ENCODE measurements at places on chromosomes 2 and 18. TPM values are rescaled to one million over a fixed set of nuclear protein-coding genes. Genes with fewer than 3 reads are reported as not detected.

Gene KLHL41
- 0.30 TPM for total RNA-seq

Gene PARD6G
- 6.8 TPM for total RNA-seq

Gene HOXD4
- total RNA-seq: 0.30 TPM

Gene GULP1
- 42.5 TPM for total RNA-seq

Gene ALK
- total RNA-seq: not detected

Gene MOCOS
- 11.3 TPM for total RNA-seq

Gene ARHGEF4
- total RNA-seq: 7.4 TPM

Gene IL1A
- 86.3 TPM for total RNA-seq

Gene RGPD4
- not detected for total RNA-seq

Gene ANKRD30BL
- total RNA-seq: not detected

Gene SULT1C4
- total RNA-seq: 0.30 TPM

Gene SERPINB2
- 4.8 TPM for total RNA-seq

Gene SS18
- 156 TPM for total RNA-seq

Gene UGT1A8
- total RNA-seq: not detected

Gene FSHR
- not detected for total RNA-seq

Gene ACVR1C
- 0.37 TPM for total RNA-seq

Gene ACTG2
- total RNA-seq: 175 TPM

Gene BOK
- 21.7 TPM for total RNA-seq

Gene MRPL30
- total RNA-seq: 36.1 TPM

Gene ALPG
- not detected for total RNA-seq

Gene RAPGEF4
- total RNA-seq: 2.7 TPM

Gene FBXO48
- 0.37 TPM for total RNA-seq

Gene CROCC2
- not detected for total RNA-seq

Gene TMEM178A
- 0.92 TPM for total RNA-seq

Gene DSG1
- total RNA-seq: not detected

Gene WDCP
- total RNA-seq: 13.5 TPM

Gene DES
- total RNA-seq: 5.3 TPM

Gene C1QL2
- not detected for total RNA-seq

Gene CDH7
- not detected for total RNA-seq

Data from smooth muscle cell of the umbilical artery (primary cell).